Caki2 (cell line): ENCODE measurements at places on chromosomes 2 and 18. TPM values are rescaled to one million over a fixed set of nuclear protein-coding genes. Genes with fewer than 3 reads are reported as not detected.

BUB1 gene
- 76.6 and 93.2 TPM in 2 replicates for total RNA-seq

SNED1 gene
- not detected in 2 replicates for total RNA-seq

KCNK3 gene
- 28.4 and 55.4 TPM in 2 replicates for total RNA-seq

CAVIN2 gene
- total RNA-seq = 0.84 TPM in 1 of 2 replicates, not detected in the other

CYP27C1 gene
- 2.9 and 3.0 TPM in 2 replicates for total RNA-seq

MYL12B gene
- total RNA-seq = 492 and 553 TPM in 2 replicates

OR6B2 gene
- not detected in 2 replicates for total RNA-seq

FSHR gene
- not detected in 2 replicates for total RNA-seq

SLC14A1 gene
- total RNA-seq = not detected in 2 replicates

CPO gene
- total RNA-seq = 1.2 TPM in 1 of 2 replicates, not detected in the other

CD8B gene
- not detected in 2 replicates for total RNA-seq

TNS1 gene
- 0.61 and 0.68 TPM in 2 replicates for total RNA-seq

- DNase-seq = no peak
Measured at GRCh38 chr2:46123013-46123412, 174.2 kb upstream of the EPAS1 start.

DNA sequence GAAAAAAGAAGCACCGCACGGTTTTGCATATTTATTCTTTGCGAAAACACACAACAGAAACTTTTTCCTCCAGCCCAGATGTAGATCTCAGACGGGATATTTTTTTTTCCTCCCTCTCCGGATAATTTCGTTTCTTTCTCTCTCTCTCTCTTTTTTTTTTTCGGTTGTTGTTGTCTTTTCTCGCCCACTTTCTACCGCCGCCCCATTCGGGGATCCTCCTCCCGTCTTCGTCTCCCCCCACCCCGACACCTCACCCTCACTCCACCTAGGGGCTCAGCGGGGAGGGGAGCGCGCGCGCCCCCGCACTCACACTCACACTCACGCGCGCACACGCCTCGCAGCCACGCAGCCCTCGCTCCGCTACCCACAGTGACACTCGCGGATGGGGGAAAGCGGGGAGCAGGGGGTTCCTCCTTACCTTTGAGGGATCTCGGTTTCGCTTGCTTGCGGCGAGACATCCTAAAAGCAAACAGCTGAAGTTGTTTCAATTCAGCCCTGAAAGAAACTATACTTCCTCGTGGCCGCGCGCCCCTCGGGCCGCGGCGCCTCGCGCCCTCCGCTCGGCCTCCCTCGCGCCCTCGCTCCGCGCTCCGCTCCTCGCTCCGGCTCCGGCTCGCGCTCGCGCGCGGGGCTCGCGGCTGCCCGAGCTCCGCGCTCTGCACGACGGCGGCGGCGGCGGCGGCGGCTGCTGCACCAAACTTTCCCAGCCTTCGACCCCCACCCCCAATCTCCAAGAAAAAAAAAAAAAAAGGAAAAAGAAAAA lies 1.3 kb downstream of the ZNF521 start:
- peak; percentile 6 for DNase-seq

GRCh38 chr2:82811946-82812345 lies 1647.1 kb downstream of the SUCLG1 start:
- DNase-seq = no peak

DNA sequence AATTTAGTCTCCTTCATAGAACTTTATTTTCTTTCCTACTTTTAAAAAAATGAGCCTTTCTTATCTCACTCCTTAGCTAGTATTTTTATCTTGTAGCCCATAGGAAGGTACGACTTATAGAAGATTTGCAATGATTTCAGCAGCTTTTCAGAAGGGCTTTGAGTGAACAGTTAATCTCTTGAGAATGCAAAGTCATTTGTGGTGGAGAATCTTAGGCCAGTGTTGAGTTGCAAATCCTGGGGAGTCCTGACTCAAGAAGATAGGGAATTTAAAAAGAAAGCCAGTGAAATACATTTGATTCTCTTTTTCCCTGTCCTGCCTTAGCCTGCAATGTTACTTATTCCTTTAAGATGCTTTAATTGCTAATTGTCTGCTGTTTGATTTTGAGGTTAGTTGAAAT lies 33.6 kb downstream of the LYPD6 start:
- no peak for DNase-seq

GRCh38 chr2:217058791-217059755 lies 199.2 kb upstream of the TNP1 start:
- DNase-seq = no peak

DNA sequence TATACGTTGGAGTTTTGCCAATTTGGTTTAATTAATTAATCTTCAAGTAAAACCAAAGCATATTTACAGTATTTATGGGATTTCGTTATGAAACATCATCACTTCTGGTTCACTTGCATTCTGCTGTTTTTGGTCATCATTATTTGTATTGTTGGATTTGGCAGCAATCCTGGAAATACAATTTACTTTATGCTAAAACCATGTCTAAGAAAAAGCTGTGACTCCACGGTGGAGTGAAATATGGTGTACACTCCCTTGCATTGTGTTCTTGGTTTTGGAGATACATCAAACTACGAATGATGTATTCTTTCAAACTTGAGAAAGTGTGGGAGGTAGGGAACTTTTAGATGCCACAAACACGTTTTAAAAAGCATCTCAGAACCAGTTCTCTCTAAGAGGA lies 106.4 kb downstream of the CTAGE1 start:
- DNase-seq = no peak

GRCh38 chr2:102451968-102452367 lies 21.1 kb upstream of the SLC9A4 start:
- no peak for DNase-seq

DNA sequence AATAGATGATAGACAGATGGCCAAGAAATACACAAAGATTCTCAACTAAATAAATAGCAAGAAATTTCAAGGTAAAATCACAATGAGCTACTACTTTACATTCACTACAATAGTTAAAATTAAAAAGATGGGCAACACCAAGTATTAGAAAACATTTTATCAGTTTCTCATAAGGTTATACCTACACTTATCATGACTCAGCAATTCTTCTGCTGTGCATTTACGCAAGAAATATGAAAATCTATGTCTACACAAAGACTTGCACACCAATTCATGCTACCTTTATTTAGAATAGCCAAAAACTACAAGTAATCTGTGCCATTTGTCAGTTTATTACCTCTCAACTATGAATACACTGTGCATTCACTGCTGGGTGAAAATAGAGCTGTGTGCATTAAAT lies 937.4 kb upstream of the NRXN1 start:
- DNase-seq = no peak

GRCh38 chr2:228767196-228767595 lies 503.9 kb downstream of the PID1 start:
- no peak for DNase-seq

GRCh38 chr18:11009869-11010268 lies 139.5 kb downstream of the PIEZO2 start:
- no peak for DNase-seq

DNA sequence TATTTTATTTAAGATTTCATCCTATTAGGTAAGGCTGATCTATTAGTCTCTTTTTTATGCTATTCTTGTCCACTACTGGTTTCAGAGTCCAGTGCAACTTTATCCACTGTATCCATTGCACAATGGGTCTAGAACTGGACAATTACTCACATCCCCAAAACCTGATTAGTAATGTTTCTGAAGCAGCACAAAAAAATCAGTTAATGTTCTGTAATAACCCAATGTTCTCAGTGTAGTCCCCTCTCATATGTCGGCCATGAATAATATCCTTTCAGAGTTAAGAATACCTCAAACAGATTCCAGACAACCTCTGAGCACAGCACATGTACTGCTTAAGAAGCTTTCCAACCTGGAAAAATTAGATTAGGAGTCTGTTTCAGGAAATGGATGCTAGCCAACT lies 29.7 kb downstream of the MGAT4A start:
- DNase-seq = no peak

DNA sequence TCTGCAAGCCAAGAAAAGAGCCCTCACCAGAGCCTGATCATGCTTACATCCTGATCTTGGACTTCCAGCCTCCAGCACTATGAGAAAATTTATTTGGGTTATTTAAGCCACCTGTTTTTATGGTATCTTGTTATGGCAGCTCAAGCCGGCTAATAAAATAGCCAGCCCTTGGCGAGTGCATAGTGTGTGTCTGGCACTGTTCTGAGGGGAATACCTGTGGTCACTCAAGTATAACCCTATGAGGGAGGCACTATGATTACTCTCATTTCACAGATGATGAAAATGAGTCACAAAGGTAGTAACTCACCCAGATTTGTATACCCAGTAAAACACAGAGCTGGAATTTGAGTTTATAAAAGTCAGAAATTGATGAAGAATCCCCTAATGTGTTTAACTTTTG lies 556.9 kb upstream of the SETBP1 start:
- DNase-seq = peak; percentile 10

GRCh38 chr2:238820916-238821315 lies 27.0 kb upstream of the TWIST2 start:
- peak; percentile 6 for DNase-seq

DNA sequence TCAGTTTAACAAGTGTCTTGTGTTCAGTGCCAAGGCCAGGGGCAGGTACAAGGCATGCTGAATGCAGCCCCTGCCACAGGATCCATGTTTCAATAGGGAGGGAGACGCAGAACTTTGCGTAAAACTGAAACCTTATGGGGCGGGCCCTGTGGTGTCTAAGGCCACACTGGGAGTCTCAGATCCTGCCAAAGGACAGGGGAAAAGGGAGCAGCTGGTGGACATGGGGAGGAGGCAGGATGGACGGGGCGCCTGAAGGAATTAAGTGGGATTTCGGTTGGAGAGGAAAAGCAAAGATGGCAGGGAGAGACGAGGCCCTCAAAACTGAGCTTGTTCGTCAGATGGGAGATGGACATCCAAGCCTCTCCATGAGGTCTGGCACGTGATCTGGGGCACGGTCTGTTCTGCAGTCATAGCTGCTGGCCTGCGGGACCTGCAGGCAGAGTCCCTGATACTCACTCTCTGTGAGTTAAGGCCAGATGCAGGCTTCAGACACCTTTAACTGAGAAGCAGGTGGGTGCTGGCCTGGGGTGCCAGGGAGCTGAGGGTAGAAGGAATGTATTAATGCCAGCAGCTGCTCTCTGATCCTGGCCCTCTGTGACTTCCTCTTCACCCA lies 48.8 kb downstream of the TCF7L1 start:
- DNase-seq = no peak

DNA sequence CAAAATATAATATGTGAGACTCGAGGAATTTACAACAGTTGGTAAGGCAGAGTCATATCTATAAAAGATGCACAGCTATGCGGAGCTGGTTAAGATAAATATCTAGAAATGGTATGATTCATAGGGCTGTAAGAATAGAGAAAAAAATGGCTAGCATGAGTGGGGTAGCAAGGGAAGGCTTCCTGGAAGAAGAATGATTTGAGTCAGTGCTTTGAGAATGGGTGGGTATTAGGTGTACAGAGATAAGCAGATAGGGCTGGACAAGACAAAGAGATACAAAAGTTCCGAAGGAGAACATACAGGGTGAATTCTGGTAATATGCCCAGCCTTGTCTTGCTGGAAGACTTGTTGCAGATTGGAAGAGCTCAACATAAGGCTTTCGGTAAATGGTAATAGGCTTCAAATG lies 291.5 kb upstream of the CCDC68 start:
- DNase-seq = no peak

DNA sequence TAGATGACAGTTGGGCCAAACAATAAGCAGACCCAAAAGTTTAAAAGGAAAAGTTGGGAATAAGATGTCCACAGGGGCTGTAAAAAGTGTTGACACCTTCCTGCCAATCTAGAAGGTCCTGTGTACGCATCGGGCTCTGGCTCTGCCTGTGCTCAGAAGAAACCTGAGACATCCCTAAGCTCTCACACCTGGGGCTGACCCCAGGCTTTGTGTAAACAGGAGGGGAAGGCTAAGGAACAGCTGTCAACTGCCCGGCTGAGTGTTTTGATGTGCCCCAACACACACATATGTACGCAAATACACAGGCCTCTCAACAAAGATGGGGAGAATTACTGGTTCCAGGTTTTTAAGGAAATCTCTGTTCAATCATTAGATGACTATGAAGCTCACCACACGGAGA lies 59.5 kb downstream of the TMEM131 start:
- no peak for DNase-seq

GRCh38 chr2:172775319-172775718 lies 39.7 kb downstream of the RAPGEF4 start:
- DNase-seq = no peak

DNA sequence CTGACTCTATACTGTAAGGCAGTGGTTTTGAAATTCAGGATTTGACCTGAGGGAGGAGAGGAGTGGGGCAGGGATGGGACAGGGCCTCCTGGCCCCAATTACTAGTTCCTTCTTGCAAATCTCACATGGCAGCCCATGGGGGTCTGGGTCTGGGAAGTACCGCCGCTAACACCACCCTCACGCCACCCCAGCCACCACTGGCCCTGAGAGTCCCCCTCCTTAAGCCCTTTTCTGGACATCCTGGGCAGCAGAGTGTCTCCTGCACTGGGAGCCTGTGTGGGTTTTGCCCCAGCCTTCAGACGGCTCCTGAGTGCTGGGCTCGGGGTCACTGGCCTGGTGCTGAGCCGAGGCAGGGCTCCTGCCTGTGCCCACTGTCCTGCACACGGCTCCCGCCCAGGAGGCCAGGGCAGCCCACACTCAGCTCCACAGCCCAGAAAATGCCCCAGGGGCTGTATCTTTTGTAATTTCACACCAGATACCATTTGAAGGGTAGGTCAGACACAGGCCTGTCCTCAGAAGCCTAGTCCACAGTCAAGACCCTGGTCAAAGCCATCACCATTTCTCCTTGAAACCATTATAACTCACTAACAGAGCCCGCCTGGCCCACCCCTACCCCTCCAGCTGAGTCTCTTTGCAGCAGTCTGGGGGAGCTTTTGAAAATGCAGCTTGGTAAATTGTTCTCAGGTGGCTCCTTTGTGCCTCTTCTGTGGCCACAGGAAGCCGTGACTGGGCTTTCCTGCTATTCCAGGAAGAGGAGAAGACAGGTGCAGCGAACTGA lies 55.1 kb downstream of the CYP27C1 start:
- no peak for DNase-seq

DNA sequence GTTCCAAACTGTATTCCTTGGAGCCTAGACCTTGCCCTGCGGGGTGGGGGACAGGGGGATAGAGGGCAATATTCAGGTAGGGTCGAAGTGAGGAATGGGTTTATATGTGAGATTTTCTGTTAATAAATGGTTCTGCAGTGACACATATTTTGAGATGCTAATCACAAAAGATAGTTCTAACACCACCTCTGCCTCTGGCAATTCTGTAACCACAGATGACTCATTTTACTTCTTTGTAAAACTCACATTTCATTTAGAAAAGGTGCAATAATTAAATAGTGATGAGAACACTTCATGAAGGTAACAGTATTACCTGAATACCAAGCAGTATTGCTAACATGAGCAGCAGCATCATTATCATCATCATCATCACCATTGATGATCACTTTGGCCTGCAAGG lies 306.6 kb downstream of the SUCLG1 start:
- DNase-seq = no peak

DNA sequence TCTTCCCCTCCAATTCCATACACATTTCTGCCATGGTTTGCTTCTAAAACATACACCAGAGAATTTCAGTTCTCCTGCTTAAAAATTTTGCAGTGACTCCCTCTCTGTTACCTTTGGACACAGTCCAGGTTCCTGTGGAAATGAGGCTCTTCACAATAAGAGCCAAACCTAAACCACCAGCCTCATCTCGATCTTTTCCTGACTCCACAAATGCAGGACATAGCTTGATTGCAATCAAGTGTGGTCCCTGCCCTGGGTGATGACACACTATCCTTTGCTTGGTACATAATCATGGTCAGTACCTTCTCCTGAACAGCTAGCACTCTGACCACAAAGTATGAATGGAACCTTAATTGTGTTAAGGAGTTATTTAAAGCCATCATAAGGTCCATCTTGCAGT lies 134.9 kb upstream of the CHAC2 start:
- peak; percentile 12 for DNase-seq

GRCh38 chr18:37362158-37362890 lies 203.3 kb downstream of the CELF4 start:
- no peak for DNase-seq
